ENCODE measurements at places on chromosomes 3 and 15. TPM values are rescaled to one million over a fixed set of nuclear protein-coding genes. Genes with fewer than 3 reads are reported as not detected.

Gene SLC24A5
- not detected for total RNA-seq

Gene ACKR4
- 18.3 TPM for total RNA-seq

Gene C3orf80
- 0.49 TPM for total RNA-seq

Gene MESP2
- not detected for total RNA-seq

DNA sequence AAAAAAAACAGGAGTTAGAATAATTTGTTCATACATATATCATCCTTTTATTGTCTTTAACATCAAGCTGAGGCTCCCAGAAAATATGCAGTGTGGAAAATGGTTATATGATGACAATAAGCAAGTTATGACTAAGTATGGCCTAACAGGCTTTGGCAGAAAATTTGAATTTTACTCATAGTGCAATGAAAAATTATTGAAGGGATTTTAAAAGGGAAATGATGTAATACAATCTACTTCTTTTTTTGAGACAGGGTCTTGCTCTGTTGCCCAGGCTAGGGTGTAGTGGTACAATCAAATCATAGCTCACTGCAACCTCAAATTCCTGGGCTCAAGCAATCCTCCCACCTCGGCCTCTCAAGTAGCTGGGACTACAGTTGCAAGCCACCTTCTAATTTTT is 78.7 kb downstream of the FAIM start:
- no peaks in the 10 kb centered on the region for H3K36me3 ChIP-seq
- no peak for DNase-seq
- H3K4me1 ChIP-seq, result no peaks in the 10 kb centered on the region
- H3K27ac ChIP-seq, result no peak overlapping the region
- H3K4me3 ChIP-seq, result no peak overlapping the region
- no peaks in the 10 kb centered on the region for H3K27me3 ChIP-seq

DNA sequence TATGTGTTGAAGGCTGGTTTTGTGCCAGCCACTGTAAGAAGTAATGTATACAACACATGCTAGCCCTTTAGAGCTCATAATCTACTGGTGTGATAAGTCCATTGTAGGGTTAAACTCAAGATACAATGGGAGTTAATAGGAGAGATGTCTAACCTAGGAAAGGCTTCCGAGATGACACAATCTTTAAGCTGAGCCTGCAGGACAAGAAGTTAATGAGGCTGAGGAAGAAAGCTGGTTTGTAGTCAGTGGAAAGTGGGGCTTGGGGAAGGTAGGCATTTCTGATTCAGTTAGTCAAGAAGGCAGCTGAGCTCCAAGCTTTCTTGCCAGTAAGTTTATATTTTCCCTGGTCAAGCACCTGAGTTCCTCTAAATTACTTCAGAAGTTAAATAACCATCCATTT is 83.0 kb upstream of the TGFBR2 start:
- H3K36me3 ChIP-seq, result no peaks in the 10 kb centered on the region
- no peak overlapping the region for H3K4me3 ChIP-seq
- no peaks in the 10 kb centered on the region for H3K27me3 ChIP-seq
- H3K4me1 ChIP-seq, result peaks cover 8% of the 10 kb centered on the region
- no peak for DNase-seq

GRCh38 chr3:61522626-61523025 is 38.7 kb upstream of the PTPRG start:
- H3K27ac ChIP-seq, result no peak overlapping the region
- no peak overlapping the region for H3K4me3 ChIP-seq
- H3K4me1 ChIP-seq, result peaks cover 2% of the 10 kb centered on the region
- H3K27me3 ChIP-seq, result no peaks in the 10 kb centered on the region
- no peaks in the 10 kb centered on the region for H3K36me3 ChIP-seq
- no peak for DNase-seq

GRCh38 chr15:35455201-35455600 is 90.8 kb downstream of the DPH6 start:
- H3K4me1 ChIP-seq, result no peaks in the 10 kb centered on the region
- DNase-seq, result no peak
- H3K27ac ChIP-seq, result no peak overlapping the region
- no peak overlapping the region for H3K4me3 ChIP-seq
- no peaks in the 10 kb centered on the region for H3K36me3 ChIP-seq

DNA sequence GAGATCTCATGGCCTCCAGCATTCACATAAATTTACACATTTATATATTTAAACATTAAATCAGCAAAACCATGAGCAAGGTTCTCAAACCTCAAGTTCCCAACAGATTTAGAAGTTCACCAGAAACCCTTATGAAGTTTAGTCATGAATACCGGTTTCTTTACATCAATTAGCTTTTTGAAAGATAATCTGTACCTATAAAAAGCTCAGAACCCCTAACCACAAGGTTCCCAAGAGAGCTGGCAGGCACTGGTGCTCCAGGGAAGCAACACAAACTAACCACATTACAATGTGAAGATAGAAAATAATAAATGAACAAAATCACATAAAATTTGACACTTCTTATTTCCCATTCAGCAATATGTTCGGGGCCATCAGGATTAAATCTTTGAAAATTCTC is 150.9 kb downstream of the FBN1 start:
- no peak overlapping the region for H3K27ac ChIP-seq
- no peak for DNase-seq

- H3K4me1 ChIP-seq, result peaks cover 6% of the 10 kb centered on the region
- no peaks in the 10 kb centered on the region for H3K27me3 ChIP-seq
- peak overlapping the region; percentile 67 for H3K27ac ChIP-seq
- H3K36me3 ChIP-seq, result no peaks in the 10 kb centered on the region
Observed at GRCh38 chr15:76576523-76577279, 240.1 kb downstream of the ISL2 start.

DNA sequence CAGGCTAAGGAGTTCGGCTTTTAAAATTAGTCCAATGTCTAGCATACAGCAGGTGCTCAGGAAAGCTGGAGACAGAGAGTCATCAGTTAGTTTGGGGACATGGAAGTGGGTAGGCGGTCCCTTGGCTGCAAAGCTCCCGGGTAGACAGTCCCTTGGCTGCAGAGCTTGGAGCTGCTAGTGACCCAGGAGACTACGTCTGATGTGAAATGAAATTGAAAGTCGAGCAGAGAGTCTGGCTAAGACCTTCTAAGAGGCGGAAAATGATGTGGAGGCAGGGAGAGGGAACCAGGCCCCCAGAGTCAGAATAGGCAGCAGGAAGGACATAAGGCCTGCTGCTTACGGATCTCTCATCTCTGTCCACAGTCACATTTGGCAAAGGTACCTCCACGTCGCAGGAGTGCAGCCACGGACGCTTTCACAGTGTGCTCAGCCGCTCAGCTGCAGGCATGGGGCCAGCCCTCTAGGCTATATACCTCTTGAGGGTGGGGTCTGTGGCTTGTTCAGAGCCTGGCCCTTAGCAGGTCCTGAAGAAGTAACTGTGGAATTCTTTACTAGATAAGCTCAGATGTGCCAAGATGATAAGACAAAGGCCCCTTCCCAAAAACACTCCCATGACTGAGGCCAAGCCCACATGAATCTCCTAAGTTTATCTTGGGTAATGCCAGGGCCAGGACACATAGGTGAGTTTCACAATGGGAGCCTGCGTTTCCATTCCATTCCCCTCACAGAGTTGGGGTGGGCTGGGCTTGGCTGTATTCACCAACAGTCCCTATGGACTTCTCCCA is 131.7 kb downstream of the XXYLT1 start:
- no peak overlapping the region for H3K4me3 ChIP-seq
- H3K27me3 ChIP-seq, result no peaks in the 10 kb centered on the region

- no peak overlapping the region for H3K4me3 ChIP-seq
- no peak overlapping the region for H3K27ac ChIP-seq
- no peaks in the 10 kb centered on the region for H3K4me1 ChIP-seq
Observed at GRCh38 chr3:43015991-43016865, 37.1 kb downstream of the GASK1A start.

- no peak for DNase-seq
- H3K4me3 ChIP-seq, result no peak overlapping the region
- no peaks in the 10 kb centered on the region for H3K4me1 ChIP-seq
- H3K36me3 ChIP-seq, result no peaks in the 10 kb centered on the region
- H3K27me3 ChIP-seq, result no peaks in the 10 kb centered on the region
Observed at GRCh38 chr3:62183087-62183486, 190.3 kb downstream of the FEZF2 start.

- H3K27ac ChIP-seq, result no peak overlapping the region
- H3K4me3 ChIP-seq, result no peak overlapping the region
- H3K27me3 ChIP-seq, result no peaks in the 10 kb centered on the region
Observed at GRCh38 chr15:60009124-60009960, 5.2 kb downstream of the FOXB1 start.

DNA sequence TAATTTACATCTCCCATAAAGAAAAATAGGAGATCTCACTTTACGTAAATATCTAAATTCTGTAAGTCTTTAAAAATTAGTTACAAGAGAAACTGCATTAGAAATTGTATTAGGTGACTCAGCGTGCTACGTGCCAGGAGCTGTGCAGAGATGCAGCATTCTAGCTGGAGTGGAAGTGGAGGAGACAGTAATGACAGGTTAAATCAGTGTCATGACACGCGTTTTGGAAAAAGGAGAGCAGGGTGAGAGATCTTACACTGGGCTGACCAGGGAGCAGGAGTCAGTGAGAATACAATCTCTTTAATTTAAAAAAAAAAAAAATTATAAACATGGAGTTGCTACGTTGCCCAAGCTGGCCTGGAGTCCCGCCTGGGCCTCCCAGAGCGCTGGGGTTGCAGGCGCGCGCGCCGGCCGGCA is 635 bp downstream of the TUBGCP5 start:
- H3K4me3 ChIP-seq, result peak overlapping the region; percentile 92
- no peaks in the 10 kb centered on the region for H3K36me3 ChIP-seq
- H3K4me1 ChIP-seq, result no peaks in the 10 kb centered on the region
- DNase-seq, result no peak
- H3K27ac ChIP-seq, result no peak overlapping the region
